ENCODE measurements at places on chromosomes 7 and 10. TPM values are rescaled to one million over a fixed set of nuclear protein-coding genes. Genes with fewer than 3 reads are reported as not detected.

Gene CAV1
- total RNA-seq = 67.2 TPM

Gene IGF2BP3
- 0.85 TPM for total RNA-seq

Gene SH2D4B
- 0.09 TPM for total RNA-seq

Gene RET
- total RNA-seq = 3.1 TPM

Gene NXPH1
- total RNA-seq = not detected

Gene AIFM2
- total RNA-seq = 12.7 TPM

Gene NAMPT
- 217 TPM for total RNA-seq

Gene FKBP6
- total RNA-seq = 0.13 TPM

Gene PHF14
- total RNA-seq = 31.7 TPM

Gene TMEM225B
- 2.6 TPM for total RNA-seq

Gene SYT15B
- total RNA-seq = 5.7 TPM

Gene DGKB
- 1.5 TPM for total RNA-seq

Gene ZNF777
- total RNA-seq = 12.9 TPM

Gene SYT15
- total RNA-seq = 12.7 TPM

All from kidney (tissue), 22 donors.